Activated T-helper 9 cell treated with anti-CD3 and anti-CD28 coated beads, Interleukin-2, amount 50 U/mL, for 16 hours (primary cell): ENCODE measurements at places on chromosomes 7 and 10.

DNA sequence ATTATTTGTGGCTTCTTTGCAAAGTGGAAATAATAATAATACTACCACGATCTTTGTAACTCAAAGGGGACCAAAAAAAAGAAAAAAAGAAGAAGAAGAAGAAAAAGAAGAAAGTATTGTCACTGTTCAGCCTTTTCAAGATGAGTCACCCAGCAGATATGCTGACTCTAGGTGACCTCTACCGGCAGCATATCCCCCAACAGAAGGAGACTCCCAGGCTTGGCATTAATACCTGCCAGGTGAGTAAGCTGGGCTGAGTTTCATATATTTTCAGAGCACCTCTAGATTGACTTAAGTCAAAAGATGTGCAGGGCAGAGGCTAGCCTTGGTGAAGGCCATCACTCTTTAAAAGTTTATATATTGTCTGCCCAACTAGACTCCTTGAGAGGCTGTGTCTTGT lies 30.4 kb upstream of the GPR26 start:
- DNase-seq = no peak

DNA sequence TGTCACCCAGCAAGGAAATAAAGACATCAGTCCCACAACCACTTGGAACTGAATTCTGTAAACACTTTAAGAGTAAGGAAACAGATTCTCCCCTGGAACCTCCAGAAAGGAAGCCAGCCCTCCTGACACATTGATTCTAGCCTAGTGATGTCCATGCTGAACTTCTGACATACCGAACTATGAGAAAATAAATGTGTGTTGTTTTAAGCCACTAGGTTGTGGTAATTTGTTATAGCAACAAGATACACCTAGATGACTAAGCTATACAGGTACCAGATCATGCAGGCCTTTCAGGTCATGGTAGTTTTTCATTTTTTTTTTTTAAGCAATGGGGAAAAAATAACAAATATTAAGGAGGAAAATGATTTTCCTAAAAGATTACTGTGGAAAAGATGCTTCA lies 37.6 kb upstream of the LRRTM3 start:
- no peak for DNase-seq

- no peak for DNase-seq
Observed at GRCh38 chr10:132257271-132257670, 50.5 kb downstream of the STK32C start.

DNA sequence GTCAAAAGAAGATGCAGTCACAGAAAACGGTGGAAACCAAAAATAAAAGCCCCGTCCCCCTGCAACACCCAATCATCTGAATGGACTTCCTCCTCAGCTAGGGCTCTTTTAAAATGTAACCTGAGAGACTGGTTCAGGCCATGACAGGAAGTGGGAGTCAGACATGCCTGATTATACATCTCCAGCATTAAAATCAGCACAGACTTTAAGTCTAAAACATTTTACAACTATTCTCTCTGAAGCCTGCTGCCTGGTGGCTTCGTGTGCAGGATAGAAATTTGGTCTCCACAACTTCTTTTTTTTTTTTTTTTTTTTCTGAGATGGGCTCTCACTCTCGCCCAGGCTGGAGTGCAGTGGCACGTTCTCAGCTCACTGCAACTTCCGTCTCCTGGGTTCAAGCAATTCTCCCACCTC lies 30.3 kb downstream of the HACD1 start:
- DNase-seq = no peak

DNA sequence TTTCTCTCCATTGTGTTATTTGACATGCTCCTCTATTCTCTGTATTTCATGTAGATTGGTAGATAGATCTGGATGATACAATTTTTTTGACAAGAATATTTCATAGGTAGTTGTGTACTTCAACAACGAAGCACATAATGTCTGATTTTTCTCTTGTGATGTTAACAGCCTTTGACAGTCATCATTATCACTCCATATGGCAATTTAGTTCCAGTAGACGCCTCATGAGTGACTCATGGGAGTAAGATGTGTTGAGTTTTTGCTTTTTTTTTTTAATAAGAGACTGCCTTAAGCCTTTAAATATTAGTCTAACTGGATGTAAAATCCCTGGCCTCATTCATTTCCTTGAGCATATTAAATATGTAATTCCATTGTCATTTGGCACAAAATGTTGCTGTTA lies 123.5 kb upstream of the ZNF32 start:
- DNase-seq = no peak

GRCh38 chr7:122316467-122317388 lies 12.2 kb upstream of the FEZF1 start:
- no peak for DNase-seq

GRCh38 chr7:155816996-155817395 lies 4.7 kb upstream of the SHH start:
- no peak for DNase-seq

DNA sequence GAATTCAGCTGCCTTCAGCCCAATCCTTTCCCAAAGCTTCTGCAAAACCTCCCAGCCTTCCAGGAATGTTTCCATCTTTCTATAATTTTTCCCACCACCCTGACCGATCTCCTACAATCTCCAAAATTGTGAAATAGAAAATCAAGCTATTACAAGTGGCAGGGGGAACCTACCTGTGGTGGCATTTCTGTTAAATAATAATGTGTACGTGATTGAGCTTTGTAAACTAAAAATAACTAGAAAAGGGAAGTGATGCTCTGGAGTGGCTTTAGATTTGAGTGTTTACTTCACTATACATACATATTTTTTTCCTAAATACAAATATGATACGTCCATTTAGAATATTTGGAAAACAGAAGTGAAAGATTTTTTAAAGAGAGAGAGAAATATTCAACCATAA lies 593.6 kb downstream of the GRM8 start:
- DNase-seq = no peak

DNA sequence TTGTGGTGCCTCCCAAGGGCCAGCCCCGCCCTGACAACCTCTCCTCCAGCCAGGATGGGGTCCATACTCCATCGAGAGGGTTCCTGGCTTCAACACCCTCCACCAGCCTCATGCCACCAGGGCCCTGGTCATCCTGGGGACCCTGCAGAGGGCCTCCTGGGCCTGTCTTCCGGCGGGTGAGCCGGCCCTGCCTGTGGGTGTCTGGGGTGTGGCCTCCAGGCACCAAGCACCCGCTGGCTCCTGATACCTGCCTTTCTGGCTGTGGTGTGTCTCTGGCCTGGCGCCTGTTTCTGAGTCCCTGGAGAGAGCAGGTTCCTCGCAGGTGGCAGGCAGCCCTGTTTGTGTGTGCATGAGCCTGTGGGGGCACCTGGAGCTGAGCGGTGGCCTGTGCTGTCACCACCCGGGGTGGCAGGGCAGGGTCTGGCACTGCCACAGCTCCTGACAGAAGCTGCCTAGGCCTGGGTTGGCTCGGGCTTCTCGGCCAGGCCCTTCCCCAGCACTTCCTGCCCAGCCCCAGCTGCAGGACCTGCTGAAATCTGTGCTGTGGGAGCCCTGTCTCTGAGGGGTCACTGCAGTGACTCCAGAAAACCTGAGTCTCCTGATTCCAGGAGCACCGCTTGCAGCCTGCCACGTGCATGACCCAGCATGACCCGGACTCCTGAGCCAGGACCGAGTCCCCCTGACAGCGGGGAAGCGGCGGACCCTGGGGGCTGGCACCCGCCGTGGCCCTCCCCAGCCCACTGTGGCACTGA lies 18.4 kb downstream of the ADAM8 start:
- no peak for DNase-seq

DNA sequence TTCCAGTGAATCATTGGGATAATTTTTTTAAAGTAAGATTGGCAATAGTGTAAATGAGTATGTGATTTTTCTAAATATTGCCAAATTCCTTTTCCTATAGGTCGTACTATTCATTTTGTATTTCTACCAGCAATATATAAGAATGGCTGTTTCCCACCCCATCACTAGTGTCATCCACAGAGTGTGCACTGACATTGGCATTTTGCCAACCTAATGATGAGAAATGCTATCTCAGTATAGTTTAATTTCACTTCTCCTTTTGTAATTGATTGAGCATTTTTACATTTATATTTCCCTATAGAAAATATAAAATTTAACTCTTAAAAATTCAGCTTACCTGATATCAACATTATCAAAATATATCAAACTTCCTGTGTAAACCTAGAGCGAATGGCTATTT lies 17.6 kb upstream of the TMEM26 start:
- no peak for DNase-seq

DNA sequence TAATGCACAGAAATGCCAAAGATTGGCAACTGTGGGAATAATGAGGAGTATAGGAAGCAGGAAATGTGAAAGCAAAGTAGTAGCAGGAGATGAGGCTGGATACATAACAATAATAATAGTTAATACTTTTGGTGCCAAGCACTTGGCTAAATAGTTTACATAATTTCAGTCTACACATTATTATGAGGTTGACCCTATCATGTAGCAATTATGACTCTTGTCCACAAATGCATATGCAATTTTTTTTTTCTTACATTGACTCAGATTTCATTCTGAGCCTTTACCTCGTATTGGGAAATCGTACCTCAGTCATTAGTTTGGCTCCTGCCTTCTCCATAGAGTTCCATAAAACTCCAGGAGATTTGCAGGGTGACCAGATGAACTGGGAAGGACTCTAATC lies 219.9 kb downstream of the SUGCT start:
- no peak for DNase-seq

DNA sequence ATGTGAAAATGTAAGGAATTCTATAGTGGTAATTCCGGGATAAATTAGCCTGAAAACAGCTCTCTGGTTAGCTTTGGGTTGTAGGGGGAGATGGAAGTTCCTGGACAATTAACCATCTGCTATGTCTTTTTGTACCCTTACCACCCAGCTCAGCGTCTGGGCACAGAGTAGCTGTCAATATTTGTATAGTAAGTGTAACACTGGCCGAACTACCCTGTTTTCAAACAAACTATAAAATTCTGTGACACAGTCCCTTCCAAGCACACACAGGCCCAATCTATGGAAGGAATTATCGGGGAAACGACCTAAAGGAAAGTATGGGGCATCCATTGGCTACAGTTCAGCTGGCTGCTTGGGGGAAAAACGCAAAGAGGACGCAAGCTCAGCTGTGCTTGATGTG lies 869 bp upstream of the LHFPL3 start:
- DNase-seq = no peak

DNA sequence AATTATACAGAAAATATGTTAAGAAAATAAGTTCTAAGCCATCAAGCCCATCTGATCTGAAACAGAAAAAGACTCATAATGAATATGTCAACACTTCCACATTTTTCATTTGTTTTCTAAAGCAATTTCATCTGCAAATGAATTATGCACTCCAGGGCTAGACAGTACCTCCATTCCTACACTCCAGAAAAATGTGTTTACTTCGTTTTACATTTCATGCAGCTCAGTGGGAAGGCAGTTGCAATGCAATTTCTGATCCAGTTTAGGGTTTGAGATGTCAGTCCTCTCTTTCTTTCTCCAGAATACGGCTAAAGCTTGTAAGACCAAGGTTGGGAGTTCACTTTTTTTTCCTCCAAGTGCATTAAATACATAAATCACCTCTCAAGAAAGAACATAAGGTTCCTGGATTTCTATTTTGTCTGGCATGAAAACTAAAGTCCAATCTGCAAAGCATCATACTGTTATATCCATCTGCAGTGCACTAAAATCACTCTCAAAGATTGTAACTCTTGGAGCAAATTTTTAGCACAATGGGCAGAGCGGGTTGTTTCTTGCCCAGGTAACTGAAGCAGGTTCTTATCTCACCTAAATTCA lies 348.8 kb upstream of the C7orf33 start:
- no peak for DNase-seq

DNA sequence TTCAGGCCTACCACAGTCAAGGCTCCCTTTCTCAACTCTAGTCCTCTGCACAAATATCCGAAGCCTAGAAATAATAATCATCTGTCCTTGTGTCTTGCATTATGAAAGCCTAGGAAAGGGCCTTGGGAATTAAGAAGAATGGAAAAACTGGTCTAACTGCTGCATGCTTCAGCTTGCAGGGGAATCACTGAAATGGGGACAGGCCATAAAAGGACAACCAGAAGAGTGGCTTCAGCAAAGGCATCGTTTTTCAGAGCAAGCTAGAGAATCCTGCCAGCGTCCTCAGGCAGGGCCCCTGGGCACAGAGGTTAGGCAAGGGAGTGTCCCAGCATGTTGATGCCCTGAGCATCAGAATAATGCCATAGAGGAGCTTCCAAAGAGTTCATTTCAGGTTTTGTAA lies 13.2 kb downstream of the ERVW-1 start:
- no peak for DNase-seq

DNA sequence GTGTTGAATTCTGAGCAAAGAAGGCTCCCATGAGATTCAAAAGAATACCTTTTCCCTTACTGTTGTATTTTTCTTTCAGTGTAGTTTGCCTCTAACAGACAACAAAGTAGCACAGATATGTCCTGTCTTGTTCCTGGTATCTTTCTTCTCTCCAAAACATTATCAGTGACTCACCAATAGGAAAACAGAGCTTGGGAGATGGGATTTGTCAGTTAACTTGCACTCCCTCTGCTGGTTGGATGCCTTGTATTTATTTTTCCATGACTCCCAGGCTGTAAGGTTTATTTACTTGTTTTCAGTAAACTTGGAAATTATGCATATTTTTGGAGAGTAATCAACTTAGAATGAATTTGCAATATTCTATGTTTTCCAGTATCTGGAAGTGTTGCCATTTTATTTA lies 129.7 kb downstream of the SAMD9 start:
- no peak for DNase-seq

DNA sequence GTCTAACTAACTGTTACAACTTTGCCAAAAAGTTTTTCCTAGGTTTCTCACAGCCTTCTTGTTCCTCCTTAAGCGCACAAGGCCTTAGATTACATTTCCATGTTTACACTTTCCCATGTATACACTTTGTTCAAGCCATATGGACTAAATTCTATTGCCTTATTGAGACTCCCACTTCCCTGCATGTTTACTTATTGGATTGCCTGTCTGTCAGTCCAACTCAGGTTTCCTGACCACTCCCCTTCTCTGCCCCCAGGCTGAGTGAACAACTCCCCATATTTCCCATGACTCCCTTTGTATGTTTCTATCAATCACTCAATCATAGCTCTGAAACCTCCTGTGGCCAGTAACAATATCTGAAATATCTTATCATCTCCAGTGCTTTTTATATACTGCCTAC lies 43.0 kb downstream of the SLC25A40 start:
- no peak for DNase-seq

- no peak for DNase-seq
Observed at GRCh38 chr10:77600640-77601039, 37.0 kb downstream of the KCNMA1 start.

- DNase-seq = no peak
Observed at GRCh38 chr10:114550756-114551635, 107.1 kb downstream of the ABLIM1 start.

GRCh38 chr7:28130277-28130676 lies 50.3 kb downstream of the JAZF1 start:
- DNase-seq = no peak
